Omental fat pad (tissue), 4 donors: ENCODE measurements at places on chromosomes 3 and 15.

GRCh38 chr15:100769975-100770340 is 109.7 kb upstream of the ALDH1A3 start:
- DNase-seq: no peak

DNA sequence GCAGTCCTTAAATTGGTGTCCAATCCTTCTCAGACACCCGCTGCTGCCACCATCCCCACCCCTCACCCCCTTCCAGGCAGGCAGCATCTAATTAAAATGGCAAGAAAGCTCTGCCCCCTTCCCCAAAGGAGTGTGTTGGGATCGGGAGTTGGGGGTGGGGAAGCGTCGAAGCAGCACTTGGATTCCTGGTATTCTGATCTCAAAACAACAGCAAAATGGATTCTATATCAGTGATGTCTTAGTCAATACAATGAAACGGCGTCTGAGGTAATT is 1.4 kb downstream of the TNIK start:
- no peak for DNase-seq

DNA sequence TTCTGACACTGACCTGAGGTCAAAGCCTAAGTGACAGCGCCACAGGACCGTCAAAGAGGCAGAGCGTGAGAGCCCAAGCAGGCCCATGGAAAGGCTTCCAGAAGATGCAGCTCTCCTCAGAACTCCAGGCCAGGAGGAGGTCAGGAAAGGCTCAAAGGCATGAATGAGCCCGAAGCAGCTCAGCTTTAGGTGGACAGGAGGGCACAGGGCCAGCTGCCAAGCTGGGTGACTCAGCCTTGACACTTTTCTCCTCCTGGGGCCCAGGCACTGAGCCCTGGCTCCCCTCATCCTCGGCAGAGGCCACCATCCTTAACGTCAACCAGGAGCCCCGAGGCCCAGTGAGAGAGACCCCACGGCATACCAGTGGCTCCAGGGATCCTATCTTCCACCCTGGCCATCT is 62.9 kb downstream of the ADCY5 start:
- DNase-seq: no peak

GRCh38 chr15:44804298-44805046 is 68.1 kb downstream of the TRIM69 start:
- DNase-seq: no peak

- no peak for DNase-seq
These were observed 24.5 kb upstream of the PROK2 start for GRCh38 chr3:71809321-71810026.

- DNase-seq: no peak
These were observed 7.6 kb upstream of the ANXA2 start for GRCh38 chr15:60405399-60405798.

DNA sequence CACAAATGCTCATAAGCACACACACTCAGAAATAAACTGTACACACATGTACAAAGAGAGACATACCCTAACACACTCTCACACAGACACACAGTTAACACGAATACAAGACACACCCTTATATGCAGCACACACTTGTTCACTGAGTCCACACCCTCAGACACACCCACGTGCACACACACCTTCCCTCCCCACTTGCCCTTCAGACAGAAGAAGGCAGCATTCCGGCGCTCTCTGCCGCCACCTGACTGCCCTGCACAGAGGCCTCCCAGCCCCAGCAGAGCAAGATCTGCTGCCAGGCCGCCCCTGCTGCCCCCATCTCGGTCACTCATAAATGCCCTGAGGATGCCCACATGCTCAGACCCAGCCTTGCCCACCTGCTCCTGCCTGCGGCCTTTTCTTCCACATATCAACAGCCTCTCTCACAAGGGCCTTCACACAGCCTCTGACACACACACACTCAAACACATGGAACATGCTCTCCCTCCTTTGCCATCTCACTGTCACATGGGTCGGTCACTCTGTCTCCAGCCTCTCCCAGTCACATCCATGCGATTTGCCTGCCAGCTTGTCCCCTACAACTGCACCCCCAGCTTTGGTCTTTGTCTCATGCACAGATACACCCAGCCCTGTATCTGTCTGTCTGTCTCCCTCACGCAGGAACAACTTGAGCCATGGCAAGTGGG is 71.1 kb downstream of the EPHB3 start:
- DNase-seq: no peak

GRCh38 chr3:12107071-12107713 is 51.5 kb downstream of the TIMP4 start:
- no peak for DNase-seq

- no peak for DNase-seq
These were observed 33.3 kb downstream of the SLC41A3 start for GRCh38 chr3:126050626-126051025.

DNA sequence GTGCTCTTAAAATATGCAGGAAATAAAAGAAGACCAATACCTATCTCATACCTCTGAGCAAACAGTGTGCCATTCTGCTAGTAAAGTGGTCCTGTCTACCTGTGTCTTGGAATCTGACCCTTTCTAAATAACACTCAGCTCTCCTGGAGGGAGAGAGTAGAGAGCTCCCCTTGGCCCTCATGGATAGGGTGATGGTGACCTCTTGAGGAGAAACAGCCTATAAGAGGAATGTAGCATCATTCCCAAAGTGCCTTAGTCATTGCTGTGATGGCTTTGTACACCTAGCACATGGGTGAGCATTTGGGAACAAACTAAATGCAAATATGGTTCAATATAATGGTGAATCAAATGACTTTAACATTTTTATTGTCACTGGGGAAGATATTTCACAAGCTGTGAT is 10.0 kb downstream of the SNTN start:
- no peak for DNase-seq

- DNase-seq: no peak
These were observed 58.0 kb downstream of the FRMD5 start for GRCh38 chr15:44136991-44137477.

GRCh38 chr15:55132672-55133071 is 64.1 kb downstream of the RSL24D1 start:
- DNase-seq: no peak

DNA sequence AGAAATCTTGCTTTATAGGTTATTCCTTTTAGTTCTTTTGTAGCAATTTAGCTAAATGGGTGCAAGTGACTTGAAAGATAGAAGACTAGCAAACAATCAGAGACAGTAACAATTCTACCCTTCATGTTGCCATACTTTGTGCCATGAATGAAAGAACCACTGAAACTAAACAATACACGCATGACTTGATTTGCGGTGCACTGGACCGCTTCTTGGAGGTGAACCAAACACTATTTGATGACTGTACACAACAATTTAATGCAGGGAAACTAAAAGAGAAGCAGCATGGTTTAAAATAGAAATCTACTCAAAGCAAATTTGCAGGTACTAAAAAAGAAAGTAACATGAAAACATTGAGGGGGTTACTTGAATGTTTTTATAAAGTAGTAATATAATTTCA is 331.0 kb upstream of the RARB start:
- DNase-seq: no peak

GRCh38 chr3:40923143-40923542 is 276.2 kb upstream of the CTNNB1 start:
- no peak for DNase-seq

GRCh38 chr3:64685331-64685799 is 2.4 kb downstream of the ADAMTS9 start:
- no peak for DNase-seq

GRCh38 chr15:77021088-77021481 is 26.2 kb downstream of the PSTPIP1 start:
- DNase-seq: no peak

GRCh38 chr3:179454887-179455286 is 3.6 kb upstream of the GNB4 start:
- DNase-seq: no peak

DNA sequence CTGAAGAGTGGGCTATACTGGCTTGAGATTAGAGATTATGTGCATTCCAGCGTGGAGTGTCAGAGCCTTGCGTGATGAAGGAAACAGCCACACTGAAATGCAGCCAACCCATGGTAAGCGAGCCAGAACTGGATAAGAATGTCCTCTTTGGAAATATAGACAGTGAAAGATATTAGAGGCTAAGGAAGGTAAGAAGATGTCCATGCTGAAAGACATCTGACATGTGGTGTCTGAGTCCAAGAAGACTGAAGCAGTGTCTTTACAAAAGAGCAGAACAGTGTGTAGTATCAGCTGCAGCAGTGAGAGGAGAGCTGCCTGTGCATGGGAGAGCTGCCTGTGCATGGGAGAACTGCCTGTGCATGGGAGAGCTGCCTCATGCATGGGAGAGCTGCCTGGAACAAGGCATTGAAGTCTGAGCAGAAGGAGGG is 672.2 kb downstream of the DIPK2A start:
- no peak for DNase-seq

DNA sequence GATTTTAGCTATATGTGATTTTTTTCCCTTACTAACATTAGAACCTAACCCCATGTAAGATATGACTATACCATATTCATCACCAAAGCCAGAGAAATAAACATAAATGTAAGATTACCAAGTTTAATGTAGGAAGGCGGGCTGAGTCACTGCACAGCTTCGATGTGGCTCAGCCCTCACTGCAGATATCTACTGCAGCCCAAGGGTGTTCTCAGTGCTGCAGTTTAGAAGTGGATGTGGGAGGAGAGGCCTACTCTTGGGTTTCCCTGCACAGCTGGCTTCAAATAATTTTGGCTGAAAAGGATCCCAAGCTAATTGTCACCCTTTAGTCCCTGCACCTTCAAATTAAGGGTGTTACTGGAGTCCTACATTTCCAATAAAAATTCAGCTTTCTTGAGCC is 9.3 kb downstream of the ARPP19 start:
- no peak for DNase-seq

DNA sequence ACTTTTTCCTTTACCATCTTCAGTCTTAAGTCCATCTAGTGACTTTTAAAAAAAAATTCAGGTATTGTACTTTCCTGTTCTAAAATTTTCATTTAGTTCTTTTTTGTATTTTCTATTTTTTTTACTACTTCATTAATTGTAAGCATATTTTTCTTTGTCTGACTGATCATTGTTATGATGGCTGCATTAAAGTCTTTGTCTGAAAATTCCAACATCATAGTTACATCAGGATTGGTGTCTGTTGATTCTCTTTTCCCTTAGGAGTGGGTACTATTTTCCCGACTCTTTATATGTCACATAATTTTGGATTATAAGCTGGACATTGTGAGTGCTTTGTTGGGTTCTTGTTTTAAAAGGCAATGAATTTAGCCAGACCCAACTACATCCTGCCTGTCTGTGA is 34.9 kb upstream of the POLR2M start:
- no peak for DNase-seq

DNA sequence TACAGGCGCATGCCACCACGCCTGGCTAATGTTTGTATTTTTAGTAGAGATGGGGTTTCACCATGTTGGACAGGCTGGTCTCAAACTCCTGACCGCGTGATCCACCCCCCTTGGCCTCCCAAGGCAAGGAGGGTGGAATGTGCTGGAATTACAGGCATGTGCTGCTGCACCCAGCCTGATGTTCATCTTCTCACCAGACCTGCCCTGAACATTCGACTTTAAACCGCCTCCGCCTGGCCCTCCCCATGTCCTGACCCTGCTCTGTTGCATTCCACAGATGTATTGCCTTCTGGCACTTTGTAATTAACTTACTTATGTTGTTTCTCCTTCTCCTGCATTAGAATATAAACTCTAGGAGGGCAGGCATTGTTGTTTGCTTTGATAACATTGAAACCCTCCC is 102.1 kb downstream of the LINGO1 start:
- DNase-seq: no peak

DNA sequence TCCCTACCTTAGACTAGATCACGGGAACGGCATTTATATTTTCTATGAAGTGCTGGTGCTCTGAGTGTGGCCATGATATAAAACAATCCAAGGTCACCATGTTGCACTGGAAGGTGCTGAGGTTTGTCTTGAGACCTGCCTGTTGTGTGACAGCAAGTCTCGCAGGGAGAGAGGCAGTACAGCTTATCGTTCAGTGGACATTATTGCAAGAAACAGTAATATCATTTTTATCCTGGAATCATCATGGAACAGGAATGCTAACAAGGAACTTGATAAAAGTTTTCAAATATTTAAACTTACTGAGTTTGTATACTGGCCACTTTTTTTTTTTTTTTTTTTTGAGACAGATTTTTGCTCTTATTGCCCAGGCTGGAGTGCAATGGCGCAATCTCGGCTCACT is 40.0 kb upstream of the GCNT3 start:
- no peak for DNase-seq

DNA sequence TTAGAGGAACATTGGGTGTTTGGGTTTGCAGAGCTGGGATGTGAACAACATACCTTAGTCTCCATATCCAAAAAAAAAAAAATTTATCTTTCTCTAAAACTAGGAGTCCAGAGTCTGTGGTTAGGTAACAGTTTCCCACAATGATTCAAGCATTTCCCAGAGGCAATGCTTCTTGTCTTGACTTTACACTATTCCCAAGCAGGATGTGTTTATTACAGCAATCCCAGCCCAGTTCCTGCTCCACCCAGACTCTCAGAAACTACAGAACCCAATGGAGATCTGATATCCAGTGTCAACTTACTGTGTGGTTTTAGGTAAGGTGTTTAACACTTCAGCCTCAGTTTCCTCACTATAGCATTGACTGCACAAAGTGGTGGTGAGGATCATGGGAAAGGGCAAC is 2.3 kb upstream of the C3orf62 start:
- DNase-seq: no peak
